NCI-H1436 treated with DMSO at 0.1 percent for 48 hours (cell line): ENCODE measurements at places on chromosomes 1 and 21.
A peak's percentile ranks its signal among the peaks of the same experiment; 100 is the strongest.

DNA sequence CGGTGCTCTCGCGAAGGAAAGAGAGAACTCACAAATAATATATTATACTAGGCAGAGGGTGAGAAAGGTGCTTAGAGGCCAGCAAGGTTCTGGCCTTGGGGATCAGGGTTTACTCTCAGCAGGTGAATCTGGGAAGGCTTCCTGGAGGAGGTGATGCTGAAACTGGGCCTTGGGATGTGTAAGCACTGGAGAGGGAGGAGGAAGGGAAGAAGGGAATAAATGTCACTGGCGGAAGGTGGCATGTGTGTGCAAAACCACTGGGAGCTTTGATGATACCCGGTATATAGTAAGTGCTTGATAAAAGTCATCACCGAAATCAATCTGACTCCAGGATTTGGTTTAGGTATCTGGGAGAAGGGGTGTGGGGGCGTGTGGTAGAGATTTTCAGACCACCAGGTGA lies 24.4 kb downstream of the SPSB1 start:
- no peak for DNase-seq

DNA sequence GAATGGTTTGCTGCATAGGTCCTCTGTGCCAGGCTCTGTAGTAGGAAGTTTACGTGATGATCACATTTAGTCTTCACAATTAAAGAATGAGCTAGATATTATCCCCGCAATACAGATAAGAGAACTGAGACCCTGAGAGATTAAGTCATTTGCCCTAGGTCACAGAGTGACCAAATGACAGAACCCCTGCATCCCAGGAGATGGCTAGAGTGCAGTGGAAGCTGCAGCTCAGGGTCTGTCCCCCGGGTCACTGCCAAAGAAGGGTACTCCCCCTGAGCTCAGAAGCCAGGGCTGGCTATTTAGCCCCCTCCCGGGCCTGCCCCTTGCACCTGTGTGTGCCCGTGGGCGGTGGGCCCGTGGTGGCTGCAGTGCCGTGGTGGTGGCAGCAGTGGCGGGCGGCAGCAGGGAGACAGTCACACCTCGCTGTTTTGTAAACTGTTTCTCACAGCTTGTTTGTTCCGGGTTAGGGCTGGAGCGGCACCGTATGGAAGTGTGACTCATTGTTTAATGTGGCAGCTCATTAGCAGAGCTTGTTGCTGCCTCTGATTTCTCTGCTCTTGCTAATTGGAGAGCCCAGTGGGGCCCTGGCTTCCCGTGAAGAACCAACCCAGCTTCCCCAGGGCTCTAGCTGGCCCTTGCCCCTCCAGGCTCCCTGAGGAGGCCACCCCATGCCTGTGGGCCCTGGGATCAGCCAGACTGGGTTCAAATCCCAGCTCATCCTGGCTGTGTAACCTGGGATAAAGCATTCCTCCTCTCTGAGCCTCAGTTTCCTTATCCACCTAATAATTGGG lies 19.3 kb upstream of the FOXO6 start:
- peak; percentile 75 for DNase-seq

DNA sequence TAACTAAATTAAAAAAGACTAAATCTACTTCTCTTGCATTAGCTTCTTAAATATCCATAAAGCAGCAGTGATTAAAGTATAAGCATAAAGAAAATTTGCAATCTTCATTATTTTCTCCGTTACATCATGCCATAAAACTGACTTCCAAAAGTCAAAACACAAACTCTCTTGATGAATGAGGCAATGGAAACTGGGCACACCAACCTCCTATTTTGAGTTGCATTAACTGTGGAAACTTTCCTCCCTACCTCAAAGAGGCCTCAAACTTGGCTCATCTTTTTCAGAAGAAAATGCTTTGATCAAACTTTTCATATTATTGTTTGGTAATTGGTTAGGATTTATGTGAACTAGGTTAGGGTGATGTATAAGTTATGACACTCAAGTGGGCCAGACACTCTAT lies 4.1 kb upstream of the BTG3 start:
- DNase-seq: no peak

GRCh38 chr1:13583595-13583965 lies at the start of gene PDPN:
Gene PDPN (plus strand): TSS chr1:13583832. CDS start chr1:13584034, 202 bp downstream.
- no peak for DNase-seq

DNA sequence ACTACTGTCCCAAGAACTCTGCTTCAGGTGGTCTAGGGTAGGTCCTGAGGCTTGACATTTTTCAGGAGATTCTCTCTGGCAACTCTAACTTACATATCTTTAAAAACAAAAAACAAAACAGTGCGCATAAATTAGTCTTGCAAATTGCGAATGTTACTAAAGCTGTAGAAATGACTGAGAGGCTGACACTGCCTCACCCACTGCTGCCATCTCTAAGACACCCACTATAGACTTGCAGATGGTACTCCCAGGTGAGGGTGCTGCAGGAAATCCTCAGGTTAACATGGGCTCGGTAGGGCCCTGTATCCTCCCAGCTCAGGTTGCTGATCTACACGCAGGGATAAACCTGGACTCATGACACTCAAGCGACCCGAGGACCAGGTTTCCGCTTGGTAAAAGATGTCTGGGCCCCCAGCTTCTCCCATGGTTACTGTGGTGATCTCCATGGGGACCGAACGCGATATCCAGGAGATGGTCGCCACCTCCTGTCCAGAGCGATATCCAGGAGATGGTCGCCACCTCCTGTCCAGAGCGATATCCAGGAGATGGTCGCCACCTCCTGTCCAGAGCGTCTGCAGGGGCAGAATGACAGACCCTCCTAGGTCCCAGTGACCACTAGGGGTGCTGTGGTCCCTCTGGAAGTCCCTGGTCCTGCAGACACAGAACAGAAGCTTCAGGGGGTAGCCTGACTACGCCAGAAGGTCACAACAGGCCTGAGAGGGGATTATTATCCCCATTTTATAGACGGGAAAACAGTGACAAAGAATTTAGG lies 16.2 kb upstream of the LY9 start:
- no peak for DNase-seq

- DNase-seq: peak; percentile 1
Measured at GRCh38 chr1:37682334-37682987, 9.9 kb upstream of the CDCA8 start.

GRCh38 chr1:35762141-35762540 lies 7.6 kb downstream of the CLSPN start:
- no peak for DNase-seq

DNA sequence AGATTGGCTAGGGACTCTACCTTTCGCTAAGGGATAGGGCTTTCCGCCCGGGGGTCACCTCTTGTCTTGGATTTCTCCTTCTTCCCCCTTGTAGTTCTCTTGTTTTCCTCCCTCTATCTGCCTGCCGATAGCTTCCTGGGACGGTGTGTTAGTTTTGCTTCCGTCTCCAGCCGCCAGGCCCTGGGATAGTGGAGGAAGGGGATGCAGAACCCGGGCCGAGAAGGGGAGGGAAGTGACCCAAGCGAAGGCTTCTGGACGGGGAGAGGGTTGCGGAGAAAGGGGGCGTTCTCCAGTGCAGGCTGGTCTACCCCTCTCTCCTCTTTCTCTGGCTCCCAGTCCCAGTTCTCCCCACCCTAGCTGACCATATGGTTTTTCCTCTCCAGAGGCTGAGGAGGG lies 871 bp downstream of the TUFT1 start:
- DNase-seq: no peak

DNA sequence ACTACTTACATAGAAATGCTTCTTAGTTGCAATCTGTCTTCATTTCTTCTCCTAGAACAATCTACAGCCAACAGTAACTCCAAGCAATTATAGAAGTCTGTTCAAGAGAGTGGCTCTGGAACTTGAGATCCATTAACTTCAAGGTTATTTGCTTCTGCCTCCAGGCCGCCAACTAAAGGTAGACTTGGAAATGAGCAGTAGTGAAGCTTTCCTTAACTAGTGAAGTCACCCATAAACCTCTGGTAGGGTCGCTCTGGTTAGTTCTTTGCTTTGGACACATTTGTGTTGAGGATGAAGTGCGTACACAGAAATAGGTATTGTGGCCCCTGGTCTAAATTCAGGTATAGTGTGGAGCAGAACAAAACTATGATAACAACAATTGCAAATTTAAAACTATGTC lies 809.9 kb upstream of the RGS18 start:
- no peak for DNase-seq

DNA sequence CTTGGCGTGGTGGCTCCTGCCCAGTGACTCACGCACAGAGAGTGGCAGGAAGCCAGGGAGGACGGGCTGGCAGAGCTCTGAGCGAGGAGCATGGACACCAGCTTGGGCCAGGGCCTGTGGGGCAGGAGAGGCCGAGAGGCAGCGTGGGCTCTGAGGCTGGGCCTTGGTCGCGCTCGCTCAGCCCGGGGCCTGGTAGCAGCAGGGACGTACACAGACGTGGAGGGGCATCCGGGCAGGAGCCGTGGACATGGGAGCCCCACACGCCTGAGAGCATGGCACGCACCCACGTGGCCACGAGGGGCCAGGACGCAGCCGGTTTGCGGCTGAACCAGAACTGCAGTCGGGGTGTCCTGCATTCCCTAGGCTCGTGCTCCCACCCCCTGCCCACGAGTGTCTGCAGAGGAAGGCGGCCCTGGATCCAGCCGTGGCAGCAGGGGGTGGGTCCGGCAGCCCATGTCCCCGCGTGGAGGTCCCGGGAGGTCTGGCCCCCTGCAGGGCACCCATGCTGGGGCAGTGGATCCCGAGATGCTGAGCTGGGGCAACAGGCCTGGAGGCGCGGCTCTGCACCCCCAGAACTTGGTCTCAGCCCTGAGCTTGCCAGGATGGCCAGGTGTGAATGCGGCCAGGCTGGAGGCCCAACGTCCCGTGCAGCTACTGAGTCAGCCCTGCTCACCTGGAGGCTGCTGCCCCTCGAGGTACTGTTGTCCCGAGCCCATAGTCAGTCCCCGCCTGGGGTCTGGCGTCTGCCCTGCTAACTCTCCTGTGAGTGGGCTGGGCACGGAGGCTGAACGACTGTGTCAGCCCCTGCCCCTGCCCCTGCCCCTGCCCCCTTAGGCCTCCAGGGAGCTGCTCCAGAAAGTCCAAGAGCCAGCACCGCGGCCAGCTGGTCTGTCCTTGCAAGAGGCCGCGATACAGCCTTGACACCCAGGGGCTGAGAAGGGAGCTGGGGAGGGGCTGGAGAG lies 61.6 kb downstream of the SLX9 start:
- DNase-seq: no peak

DNA sequence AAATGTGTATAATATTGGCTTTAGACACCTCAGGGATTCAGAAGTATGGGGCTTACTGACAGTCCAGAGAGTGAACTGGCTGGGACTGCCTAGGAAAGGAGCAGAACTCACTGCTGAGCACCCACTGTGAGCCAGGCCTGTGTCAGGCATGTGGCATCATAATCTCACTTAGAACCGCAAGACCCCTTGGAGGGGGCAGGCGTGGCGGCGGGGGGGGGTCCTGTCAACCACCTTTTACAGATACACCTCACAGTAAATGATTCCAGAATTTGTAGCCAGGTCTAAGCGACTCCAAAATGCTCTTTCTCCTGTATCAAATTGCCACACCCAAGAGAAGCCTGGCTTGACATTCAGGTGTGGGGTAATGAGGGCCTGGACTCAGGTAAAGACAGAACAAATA lies 235.5 kb downstream of the KCNH1 start:
- DNase-seq: no peak

- no peak for DNase-seq
Measured at GRCh38 chr1:156602557-156602993, 1.3 kb upstream of the GPATCH4 start.

GRCh38 chr1:168687816-168688215 lies 41.2 kb downstream of the DPT start:
- DNase-seq: no peak

DNA sequence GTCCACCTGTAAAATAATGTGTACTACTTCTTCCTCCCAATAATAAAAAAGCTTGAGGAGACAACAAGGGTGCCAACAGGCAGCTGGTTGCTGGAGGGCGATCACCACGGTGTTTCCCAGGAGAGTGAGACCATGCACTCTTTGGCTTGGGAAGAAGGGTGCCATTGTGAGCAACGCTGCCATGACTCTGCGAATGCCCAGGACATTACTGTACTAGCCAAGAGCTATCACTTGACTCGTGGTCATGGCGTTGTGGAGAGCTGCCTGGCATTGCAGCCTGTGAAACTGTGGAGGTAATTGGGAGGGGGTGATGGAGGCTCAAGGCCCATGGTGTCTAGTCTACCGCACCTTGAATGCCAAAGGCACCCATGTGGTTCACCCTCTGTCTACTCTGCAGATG lies 14.6 kb upstream of the PRMT2 start:
- no peak for DNase-seq

DNA sequence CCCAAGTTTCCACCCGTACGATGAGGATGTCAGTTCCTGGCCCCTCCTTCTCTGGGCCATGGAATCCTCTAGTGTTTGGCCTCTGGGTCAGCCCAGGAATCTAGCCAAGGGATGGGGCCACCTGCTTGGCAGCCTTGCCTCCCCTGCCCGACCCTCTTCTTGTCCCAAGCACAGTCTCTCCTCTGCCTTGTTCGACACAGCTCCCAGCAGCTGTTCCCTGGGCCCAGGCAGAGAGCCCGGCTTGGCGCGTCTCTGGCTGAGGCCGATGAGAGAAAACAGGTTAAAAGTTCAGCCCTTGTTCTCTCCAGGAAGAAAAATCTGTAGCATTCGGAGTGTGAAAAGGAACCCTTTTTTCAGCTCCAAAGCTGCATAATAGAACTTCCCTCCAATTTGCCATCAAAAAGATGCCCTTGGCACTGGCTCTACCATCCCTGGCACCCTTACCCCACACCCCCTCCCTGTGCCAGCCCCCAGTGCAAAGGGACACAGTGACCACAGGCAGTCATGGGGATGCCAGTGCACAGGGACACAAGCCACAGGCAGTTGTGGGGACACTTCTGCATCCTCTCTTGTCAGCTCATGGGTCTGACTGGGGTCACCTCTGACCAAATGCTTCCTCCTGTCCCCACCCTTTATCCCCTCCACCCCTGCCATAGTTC lies 68.4 kb downstream of the EPHB2 start:
- DNase-seq: no peak

- no peak for DNase-seq
Measured at GRCh38 chr1:26794391-26794790, 6.6 kb downstream of the PIGV start.

- no peak for DNase-seq
Measured at GRCh38 chr21:43847301-43847700, 17.7 kb upstream of the AGPAT3 start.

GRCh38 chr21:46600978-46601377 lies 3.9 kb downstream of the S100B start:
- DNase-seq: no peak

DNA sequence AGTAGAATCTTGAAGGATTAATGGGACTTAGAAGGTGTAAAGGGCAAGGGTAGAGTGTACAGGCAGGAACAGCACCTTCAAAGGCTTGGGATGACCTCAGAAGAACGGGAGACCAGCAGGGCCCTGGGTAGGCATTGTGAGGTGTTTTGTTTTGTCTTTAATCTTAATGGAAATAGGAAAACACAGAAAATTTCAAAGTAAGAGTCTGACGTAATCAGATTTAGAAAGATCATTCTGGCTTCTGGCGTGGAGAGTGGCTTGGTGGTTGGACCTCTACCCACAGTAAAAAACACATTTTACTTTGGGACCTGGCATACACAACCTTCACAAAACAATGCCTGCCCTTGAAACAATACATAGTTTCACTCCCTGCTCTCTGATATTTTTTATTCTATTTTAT lies 4.1 kb downstream of the MOV10 start:
- DNase-seq: no peak

- no peak for DNase-seq
Measured at GRCh38 chr1:205928317-205928716, 14.9 kb downstream of the SLC26A9 start.

- DNase-seq: no peak
Measured at GRCh38 chr1:172429331-172430127, 9.0 kb downstream of the C1orf105 start.
